CD4-positive, CD25-positive, alpha-beta regulatory T cell (primary cell): ENCODE measurements at places on chromosomes 12 and 14.

DNA sequence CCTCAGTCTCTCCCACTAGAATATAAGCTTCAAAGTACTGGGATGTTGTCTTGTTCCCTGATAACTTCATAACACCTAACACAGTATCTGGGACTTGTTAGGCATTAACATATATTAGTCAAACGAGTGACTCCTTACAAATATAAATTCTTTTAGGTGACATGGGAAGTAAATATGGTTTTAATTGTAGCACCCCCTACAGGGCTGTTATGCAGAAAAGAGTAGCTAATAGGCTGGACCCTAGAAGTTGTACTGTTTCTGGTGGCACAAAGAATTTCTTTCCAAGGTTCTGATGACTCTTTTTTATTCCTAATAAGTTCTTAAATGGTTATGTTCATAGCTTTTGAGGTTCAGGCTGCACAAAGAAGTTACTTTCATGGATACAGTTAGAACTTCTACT lies 29.8 kb downstream of the GPATCH2L start:
- DNase-seq: no peak

DNA sequence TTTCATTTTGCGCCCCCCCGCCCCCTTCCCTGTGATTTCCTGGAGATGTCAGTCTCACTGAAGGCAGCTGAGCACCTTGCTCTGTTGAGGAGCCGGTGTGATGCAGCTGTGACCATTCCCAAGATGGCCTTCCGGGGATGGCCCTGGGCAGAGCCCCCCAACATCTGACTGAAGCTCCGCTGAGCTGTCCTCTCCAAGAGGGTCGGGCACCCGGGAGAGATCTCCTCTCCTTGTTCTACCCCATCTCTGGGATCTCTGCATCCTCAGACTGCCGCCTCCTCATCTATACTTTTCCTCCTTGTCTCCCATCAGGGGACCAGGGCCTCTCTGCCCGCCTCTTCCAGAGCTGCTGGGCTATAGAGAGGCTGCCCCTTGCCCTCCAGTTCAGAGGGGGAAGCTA lies 965 bp upstream of the SMOC1 start:
- DNase-seq: no peak

GRCh38 chr14:101665478-101666078 lies 95.9 kb upstream of the PPP2R5C start:
- no peak for DNase-seq

DNA sequence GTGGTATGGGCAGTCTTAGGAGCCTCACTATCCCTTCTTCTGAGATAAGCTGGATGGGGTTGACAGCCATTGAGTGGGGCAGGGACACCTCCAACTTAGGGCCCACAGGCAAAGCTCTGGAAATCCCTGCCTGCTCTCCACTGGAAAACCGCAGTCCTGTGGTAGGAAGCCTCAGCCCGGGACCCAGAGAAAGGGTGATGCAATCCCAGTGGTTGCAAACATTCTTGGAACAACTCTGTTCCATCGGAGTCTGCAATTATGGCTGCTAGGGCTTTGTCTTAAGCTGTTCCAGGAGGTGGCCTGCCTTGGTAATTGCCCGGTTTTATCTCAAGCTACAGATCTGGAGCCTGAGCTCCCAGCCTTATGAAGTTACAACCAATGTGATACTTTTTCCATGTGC lies 133.4 kb downstream of the DICER1 start:
- DNase-seq: no peak

DNA sequence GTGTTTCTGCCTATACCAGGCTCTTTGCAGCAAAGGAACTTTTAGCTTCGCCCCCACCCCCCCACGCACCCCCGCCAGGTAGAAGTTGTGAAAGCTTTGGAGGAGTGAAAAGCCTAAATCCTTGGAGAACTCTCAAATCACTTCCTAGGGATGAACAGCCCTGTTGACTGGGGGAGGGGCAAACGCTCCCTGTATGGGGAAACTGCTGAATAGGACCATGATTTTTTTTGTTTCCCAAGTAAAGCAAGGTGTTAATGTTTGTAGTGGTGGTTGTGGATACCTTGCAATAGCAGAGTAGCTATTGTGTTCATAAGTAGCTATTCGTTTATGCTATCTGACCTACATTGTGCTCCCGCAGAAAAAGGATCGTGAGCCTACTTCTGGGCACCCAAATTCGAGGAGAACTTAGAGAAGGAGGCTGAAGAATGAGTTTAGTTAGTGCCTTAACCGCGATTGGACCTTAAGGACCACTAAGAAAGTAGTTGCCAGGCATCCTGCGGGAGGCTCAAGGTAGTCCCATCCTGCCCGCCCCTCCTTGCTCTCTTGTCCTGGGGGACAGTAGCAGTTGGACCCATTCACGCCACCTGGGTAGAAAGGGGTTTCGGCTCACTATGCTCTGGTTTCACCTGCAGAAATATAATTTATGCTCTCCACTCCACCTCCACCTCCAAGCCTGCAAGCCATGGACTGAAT lies 901 bp upstream of the NFKBIA start:
- no peak for DNase-seq

DNA sequence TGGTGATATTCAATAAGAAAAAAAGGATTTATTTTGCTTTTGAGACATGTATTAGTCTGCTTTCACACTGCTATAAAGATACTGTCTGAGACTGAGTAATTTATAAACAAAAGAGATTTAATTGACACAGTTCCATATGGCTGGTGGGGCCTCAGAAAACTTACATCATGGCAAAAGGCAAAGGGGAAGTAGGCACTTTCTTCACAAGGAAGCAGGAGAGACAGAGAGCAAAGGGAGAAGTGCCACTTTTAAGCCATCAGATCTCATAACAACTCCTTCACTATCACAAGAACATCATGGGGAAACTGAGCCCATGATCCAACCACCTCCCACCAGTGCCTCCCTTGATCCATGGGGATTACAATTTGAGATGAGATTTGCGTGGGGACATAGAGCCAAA lies 43.9 kb downstream of the BHLHE41 start:
- DNase-seq: no peak

- no peak for DNase-seq
Measured at GRCh38 chr12:76798864-76799263, 34.9 kb downstream of the ZDHHC17 start.

- no peak for DNase-seq
Measured at GRCh38 chr12:19382563-19382962, 56.7 kb upstream of the AEBP2 start.

GRCh38 chr12:27869567-27869966 lies 89.5 kb upstream of the MANSC4 start:
- no peak for DNase-seq

- DNase-seq: no peak
Measured at GRCh38 chr12:77377116-77377515, 311.7 kb upstream of the E2F7 start.

DNA sequence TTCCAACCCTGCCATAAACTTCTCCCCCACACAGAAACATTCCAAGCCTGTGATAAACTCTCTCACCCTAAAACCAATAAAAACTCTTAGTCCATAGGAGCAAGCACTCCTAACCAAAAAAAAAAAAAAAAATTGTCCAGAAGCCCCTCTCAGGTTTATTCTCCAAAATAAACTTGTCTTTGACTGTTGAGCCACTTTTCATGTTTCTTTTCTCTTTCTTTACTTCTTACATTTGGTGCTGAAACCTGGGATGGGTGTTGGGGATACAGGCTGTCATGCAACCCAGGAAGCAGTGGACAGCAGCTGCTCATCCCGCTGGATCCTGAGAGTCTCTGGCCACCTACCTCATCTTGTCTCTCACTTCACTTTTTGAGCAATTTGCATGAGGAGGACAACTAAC lies 2.0 kb upstream of the ADAM20 start:
- no peak for DNase-seq

GRCh38 chr12:107651571-107652449 lies 33.8 kb upstream of the PWP1 start:
- DNase-seq: no peak

DNA sequence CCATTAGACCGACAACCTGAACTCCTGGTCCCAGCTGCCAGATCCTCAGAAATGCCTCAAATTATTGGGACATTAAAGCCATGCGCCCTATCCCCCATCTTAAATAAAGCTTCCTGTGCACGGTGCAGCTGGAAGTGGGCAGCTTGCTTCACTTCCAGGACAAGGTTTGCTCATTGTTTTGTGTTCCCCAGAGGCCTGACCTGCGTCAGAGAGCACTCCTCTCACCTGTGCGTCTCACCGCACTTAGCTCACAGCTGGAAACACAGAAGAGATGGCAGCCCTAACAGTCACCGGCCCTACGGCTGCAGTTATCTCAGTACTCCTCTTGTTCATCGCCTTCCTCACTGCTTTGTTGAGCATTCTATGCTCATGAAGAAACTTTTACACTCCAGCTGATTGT lies 135.5 kb downstream of the ANO2 start:
- no peak for DNase-seq

DNA sequence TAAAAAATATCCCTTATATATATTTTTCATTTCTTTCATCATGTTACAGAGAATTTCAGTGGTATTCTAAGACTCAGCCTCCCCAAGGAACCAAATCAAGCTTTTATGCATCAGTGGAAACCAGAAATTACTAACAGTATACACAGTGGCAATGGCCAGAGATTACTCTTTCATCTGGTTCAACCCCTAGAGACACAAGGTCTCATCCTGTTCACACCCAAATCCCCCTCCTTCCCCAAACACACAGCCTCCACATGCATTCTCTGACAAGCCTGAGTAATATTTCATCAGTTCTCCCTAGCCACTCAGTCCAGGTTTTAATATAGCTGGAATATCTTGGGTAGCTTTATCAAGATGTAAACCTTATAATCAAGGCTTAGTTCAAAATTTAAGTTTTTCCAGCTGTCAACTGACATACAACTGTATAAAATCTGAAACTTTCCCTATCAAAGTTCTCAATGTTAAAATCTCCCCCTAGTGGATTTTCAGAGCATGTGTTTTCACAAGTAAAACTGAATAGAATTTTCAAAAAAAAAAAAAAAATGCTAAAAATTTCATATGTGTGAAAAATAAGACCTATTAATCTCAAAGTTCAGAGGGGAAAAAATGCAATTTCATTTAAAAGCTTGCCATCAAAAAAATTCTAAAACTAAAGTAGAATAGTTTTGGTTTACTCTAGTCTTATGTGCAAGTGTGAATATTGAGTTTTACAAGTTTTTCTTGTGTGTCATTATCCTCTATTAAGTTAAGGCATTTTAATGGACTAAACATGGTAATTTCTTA lies 10.5 kb upstream of the SSTR1 start:
- DNase-seq: peak; percentile 31

GRCh38 chr14:91694643-91695042 lies 37.2 kb downstream of the CATSPERB start:
- no peak for DNase-seq

DNA sequence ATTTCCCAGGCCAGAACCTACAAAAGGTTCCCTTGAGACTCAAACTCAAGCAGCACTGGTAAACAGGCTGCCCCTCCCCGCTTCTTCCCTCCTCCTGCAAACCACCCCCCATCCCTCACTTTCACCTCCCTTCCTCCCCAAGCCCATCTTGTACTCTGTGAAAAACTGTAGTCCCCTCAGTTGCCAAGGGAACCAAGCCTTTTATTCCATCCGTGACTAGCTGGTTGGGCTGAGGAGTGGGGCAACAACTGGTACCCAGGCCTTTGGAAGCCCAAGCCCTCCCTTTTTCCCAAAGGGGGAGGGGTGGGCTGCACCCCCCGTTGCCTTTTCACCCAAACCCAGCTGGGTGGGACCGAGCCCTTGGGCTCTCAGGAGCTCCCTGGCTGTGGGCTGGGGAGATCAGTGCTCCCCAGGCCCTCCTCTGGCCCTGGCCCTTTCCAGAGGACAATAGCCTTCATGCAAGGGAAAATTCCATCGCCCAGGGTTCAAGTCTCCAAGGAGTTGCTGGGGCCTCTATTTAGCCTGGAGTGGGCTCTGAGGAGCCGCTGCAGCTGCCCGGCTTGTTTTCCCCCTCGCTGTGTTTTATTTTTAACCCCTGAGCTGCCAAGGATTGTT lies 61.9 kb downstream of the ZFP36L1 start:
- DNase-seq: no peak

DNA sequence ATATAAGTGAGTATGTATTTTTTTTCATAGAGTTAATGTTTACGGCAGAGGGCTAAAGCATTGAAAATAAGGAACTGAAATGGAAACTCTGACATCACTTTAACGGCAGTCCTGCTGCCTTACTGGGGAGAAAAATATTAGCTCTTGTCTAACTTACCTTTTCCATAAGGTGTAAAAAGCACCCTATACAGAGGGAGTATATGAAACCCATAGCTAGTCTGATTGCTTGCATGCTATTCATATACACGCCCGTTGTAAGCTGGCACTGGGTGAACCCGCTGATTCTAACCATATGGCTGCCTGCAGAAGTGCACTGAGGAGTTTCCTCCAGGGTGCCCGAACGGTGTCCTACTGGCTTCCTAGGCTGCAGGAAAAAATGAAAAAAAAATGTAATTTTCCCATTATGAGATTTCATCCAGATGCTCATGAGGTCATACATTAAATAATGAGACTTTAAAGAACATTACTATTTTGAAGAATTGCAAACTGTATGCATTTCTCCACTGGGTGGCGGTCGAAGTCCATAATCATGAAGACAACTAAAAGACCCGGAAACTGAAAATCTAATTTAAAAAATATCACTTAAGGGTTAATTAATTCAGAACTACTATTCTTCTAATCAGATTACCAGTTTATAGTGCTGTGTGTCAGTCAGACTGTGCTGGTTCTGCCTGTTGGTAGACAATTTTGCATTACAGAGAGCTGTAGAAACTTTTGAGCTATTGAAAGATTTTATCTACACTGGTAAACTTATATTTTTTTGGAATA lies 144.7 kb downstream of the ALX1 start:
- no peak for DNase-seq

GRCh38 chr12:5945071-5946008 lies at the start of gene ANO2:
Gene ANO2 (minus strand): TSS chr12:5945259. CDS start chr12:5945217, 42 bp downstream.
- DNase-seq: no peak

GRCh38 chr12:11965258-11965910 lies 105.4 kb upstream of the BCL2L14 start:
- no peak for DNase-seq

- no peak for DNase-seq
Measured at GRCh38 chr14:45891417-45892080, 638.5 kb upstream of the MIS18BP1 start.

- no peak for DNase-seq
Measured at GRCh38 chr14:26466862-26467261, 131.0 kb downstream of the NOVA1 start.

DNA sequence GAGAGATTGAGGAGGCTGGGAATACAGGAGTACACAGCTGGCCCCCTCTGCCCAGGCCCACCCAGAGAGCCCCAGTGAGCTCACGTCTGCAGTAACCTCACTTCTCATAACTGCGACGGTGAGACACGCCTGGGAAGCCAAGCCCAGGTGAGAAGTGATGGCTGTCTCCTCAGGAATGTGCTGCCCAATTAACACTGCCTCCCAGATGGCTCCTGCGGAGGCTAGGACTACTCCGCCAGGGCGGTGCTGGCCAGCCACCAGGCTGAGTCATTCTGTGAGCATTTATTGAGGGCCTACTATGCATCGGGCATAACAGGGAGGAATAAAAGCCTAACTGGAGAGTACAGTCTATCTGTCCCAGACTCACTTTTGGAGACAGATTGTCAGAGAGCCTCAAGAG lies 9.3 kb upstream of the TMEM106C start:
- no peak for DNase-seq

- no peak for DNase-seq
Measured at GRCh38 chr12:24404086-24404815, 454.8 kb upstream of the SOX5 start.

- peak; percentile 96 for DNase-seq
Measured at GRCh38 chr12:46219877-46220655, 48.8 kb downstream of the SLC38A1 start.

GRCh38 chr12:116631619-116632018 lies 72.4 kb downstream of the MAP1LC3B2 start:
- DNase-seq: no peak

- no peak for DNase-seq
Measured at GRCh38 chr14:75905147-75905904, 76.5 kb downstream of the TGFB3 start.
